ENCODE measurements at places on chromosomes 5 and 9.

DNA sequence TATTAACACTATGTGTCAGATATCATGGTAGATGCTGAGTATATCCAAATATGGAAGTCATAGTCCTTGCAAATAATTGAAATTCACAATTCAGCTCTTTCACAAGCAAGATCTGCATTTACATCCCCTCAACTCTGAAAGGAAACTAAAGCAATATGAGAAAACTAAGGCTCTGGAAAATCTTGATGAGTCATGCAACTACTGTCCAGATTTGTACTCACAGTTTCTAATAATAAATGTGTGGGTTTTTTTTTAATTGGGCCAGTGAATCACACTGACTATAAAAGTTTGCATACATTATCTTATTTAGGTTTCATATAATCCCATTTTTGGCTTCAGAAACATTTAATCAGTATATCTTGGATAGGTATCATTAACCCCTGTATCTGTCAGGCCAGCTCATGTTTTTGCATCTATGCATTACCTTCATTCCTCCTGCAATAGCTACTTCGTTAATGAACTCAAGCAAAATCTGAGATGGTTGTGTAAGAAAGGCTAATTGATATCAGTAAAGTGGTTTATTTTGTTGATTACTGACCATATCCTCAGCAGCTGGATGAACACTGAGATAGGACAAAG is 58.7 kb upstream of the PRR16 start:
- peak; percentile 86 for DNase-seq

DNA sequence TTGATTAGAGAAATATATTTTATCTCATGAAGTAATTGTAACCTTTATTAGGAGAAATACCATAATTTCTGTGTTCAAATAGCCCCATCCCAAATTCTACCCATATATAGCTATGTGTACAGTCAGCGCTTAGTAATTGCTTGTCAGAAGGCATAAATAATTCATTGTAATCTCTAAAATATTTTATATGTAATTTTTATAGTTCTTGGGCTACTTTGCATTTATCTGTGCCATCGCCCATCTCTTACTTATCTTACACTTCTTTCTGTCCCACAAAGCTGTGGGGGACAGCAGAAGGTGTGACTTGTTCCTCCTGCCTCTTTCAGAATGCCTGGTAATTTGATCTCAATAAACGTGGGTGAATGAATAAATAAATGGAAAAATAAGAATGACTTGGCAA is 5.5 kb downstream of the ADAMTSL1 start:
- DNase-seq = peak; percentile 46

DNA sequence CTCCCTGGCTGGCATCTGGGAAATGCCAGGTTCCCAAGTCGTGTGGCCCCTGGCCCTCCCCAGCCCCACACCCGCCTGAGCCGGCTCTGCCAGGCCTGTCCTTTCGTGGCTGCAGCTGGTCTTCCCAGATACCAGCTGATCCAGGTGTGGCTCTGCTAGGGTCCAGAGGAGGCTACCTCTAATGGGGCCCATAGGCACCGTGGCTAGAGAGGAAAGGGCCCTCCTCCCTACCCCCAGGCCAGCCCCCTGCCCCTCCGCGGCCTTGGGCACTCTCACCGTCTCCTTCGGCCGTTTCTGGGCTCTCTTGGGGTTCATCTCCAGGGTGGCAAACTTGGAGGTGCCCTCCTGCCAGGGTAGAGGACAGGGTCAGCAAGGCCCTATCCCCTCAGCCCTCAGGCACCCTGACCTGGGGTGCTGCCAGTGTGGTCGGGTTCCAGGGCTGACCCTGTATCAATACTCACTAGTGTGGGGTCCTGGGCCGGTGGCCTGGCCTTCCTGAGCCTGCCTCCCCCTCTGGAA is 17.0 kb downstream of the RALGDS start:
- DNase-seq = no peak

GRCh38 chr9:126457890-126458289 is 131.3 kb downstream of the MVB12B start:
- no peak for DNase-seq

Measured in M059J (cell line).